ENCODE measurements at places on chromosomes 11 and 22.

- DNase-seq = no peak
Measured at GRCh38 chr22:42321908-42322561, 51.6 kb upstream of the TCF20 start.

GRCh38 chr11:1762537-1763302 is 1.0 kb downstream of the CTSD start:
- DNase-seq = no peak

DNA sequence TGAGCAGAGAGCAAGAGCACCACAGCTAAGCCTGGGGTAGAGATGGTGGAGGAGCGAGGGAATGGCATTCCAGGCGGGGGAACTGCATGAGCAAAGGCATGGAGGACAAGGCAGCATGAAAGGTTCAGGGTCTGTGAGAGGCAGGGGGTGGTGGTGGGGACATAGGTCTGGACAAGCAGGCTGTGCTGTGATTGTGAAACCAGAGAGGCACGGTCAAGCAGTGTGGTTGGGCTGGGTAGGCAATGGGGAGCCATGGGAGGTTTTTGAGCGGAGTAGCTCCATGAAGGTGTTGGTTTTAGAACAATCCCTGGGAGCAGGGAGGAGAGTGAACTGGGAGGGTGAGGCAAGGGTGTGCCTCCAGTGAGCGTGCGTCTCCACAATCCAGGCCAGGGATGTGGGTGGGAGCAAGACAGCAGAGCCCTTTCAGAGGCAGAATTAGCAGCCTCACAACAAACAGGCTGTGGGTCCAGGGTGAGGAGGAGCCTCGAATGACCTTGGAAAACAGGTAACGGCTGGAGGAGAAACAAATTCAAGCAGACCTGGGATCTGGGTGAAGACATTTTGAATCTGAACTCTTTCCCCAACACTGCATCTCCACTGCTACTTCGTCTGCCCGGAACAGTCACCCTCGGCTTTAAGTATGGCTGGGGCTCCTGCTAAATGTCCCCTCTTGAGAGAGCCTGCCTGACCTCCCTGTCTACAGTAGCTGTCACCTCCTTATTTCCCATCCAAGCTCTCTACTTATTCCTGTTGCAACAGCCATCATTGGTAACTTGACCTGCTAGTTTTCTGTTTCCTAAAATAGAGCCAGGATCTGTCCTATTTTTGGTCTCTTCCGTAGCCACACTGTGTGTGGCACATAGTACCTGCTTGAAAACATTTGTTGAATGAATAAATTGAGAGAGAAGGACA is 27.0 kb upstream of the TSPAN18 start:
- DNase-seq = no peak

- no peak for DNase-seq
Measured at GRCh38 chr11:88501541-88501940, 164.0 kb upstream of the CTSC start.

DNA sequence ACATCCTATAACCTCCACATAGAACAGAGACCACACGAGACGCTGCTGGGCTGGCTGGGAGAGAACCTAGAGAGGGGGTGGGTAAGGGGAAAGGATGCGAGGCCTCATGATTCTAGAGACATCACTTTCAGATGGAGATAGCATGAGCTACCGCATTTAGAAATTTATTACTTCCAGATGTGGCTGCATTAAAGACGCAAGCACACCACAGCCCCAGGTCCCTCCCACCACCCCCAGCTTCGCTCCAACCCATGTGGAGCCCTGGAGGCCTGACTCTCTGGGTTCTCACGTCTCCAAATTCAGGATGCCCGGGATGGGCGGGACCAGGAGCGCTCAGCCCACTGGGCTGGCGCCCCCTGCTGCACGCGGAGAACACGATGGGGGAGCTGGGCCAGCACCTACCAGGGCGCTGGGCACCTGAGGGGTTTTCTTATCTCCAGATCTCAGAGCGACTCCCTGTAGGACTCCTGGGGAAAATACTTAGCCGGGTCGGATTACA is 13.6 kb downstream of the MRPL21 start:
- DNase-seq = no peak

GRCh38 chr11:126337474-126338241 is 17.8 kb upstream of the ST3GAL4 start:
- no peak for DNase-seq

GRCh38 chr11:115321605-115322289 is 182.5 kb downstream of the CADM1 start:
- no peak for DNase-seq

GRCh38 chr11:7314811-7315604 is 63.3 kb downstream of the SYT9 start:
- DNase-seq = no peak

All from stimulated activated CD4-positive, alpha-beta T cell treated with anti-CD3 and anti-CD28 coated beads, Interleukin-12 subunit alpha, Interleukin-12 subunit beta, amount 100 ng/mL, for 24 hours (primary cell).